ENCODE measurements at places on chromosomes 4 and X.

DNA sequence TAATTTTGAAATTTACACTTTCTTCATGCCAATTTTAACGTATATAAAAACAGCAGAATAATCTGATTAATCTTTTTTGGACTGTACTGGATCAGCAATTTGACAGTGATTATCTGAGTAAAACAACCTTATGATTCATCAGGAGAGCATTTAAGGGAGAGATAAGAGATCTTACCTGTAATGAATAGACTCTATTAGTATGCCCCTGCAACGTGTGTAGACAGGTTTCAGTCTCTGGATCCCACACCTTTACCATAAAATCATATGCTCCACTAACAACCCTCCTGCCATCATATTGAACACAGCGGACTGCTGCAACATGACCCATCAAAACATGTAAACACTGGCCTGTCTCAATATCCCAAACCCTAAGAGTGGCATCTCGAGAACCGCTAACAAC, 210.1 kb downstream of the FBXW7 start:
- no peak for DNase-seq

DNA sequence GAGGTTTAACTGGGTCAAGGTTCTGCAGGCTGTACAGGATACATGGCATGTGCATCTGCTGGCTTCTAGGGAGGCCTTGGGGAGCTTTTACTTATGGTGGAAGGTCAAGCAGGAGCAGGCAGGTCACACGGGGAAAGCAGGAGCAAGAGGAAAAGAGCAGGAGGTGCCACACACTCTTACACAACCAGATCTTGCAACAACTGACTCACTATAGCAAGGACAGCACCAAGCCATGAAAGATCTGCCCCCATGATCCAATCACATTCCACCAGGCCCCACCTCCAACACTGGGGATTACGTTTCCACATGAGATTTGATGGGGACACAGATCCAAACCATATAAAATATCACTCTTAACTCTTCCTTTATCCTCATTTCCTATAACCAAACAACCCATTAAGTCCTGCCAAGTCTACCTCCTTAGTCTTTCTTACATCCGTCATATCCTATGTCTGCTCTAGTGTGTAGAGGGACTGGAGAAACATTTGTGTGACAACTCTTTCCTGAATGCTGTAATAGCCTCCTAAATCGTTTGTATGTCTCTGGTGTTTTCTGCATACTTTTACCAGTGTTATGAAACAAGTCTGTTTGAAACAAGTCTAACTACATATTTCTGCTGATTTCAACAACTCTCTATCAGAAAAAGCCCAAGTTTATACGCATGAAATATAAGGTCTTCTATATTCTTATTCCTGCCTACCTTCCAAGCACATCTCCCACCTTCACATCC, 8.3 kb upstream of the RAP2C start:
- DNase-seq, result no peak

GRCh38 chrX:30533266-30533665, 44.3 kb downstream of the TASL start:
- DNase-seq, result no peak

GRCh38 chr4:66929748-66930147, 615.6 kb downstream of the CENPC start:
- no peak for DNase-seq

GRCh38 chrX:18047491-18047890, 173.2 kb downstream of the BEND2 start:
- no peak for DNase-seq

- DNase-seq, result no peak
Measured at GRCh38 chrX:119646515-119646914, 40.3 kb upstream of the NKRF start.

- DNase-seq, result no peak
Measured at GRCh38 chr4:88621763-88622327, 29.6 kb downstream of the HERC3 start.

- no peak for DNase-seq
Measured at GRCh38 chr4:96407738-96408463, 568.0 kb downstream of the PDHA2 start.

GRCh38 chr4:107896158-107896645, 35.1 kb upstream of the CYP2U1 start:
- no peak for DNase-seq

DNA sequence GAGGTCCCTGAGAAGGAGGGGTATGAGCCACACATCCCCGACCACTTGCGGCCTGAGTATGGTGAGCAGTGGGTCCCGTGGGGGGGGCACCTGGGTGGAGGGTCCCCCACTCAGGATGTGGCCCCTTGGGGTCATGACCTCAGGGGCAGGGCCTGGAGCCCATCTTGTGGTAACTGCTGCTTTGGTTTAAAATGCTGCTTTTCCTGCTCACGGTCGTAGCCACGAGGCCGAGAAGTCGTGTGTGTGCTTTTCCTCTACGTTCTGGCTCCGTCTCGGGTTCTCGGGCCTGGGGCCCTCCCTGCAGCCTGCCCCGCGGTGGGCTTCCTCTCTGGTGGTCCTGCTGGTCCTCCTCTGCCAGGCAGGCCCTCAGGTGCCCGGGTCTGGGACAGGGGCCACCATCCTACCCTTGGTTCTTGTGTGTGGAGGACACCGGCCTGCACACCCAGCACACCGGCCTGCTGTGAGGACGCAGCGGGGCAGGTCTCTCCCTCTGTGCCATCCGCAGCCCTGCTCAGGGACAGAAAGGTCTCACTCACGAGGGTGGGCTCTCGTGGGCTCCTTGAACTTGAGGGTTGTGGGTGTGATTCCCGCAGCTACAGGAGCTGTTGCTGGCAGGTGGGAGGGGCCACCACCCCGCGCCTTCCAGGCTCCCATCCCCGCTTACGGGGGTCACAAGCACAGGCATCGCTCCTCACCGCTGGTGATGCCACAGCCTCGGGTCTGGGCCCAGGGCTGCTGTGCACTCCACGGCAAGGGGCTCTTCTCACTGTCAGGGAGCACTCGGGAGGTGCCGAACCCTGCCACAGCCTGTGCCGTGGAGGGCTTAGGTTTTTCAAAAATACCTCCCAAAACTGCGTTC, 19.6 kb downstream of the UVSSA start:
- no peak for DNase-seq

DNA sequence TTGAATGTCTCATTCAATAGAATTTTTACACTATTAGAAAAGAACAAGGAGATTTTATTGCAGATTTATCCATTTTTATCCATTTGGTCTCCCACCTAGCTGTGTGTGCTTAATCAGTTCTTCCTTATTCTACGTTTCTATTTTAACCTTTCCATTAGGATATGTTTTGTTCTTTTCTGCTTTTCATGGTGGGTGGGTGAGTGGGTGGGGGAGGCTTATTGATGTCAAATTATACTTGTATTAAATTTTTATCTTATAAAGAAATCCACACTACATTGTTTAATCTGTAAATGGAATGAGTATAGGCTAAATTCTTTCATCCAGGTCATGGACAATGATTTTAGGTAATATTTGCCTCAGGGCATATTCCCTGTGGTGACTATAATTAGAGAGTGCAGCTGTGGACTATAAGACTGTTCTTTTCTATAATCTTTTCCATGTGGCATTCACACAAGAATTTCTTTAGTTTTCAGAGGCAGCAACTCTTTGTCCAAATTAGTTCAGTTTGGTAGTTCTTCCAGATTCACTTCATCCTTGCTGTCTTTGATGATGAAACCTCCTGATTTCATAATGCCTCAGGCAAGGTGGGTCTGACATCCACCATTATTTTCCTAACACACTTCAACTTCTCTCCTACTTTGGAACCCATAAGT, 2451.8 kb downstream of the PCDH7 start:
- DNase-seq, result no peak

DNA sequence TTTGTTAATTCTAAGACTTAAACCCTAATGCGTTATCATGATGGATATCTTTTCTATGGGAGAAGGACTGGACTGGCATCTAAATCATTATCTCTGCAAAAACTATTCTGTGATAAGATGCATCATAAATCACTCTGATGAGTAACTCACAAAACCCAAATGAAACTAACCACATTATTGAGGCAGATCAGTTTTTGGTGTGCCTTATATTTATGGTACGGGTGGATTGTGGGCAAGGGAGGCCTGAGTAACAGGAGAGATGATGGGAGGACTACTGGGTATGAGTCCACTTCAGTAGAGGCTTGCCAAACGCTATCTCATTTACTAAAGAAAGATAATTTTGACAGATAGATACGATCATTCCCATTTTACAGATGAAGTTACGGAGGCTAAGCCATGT, 66.4 kb upstream of the GUCY1A1 start:
- no peak for DNase-seq

- no peak for DNase-seq
Measured at GRCh38 chr4:16226816-16227461, 668 bp upstream of the TAPT1 start.

DNA sequence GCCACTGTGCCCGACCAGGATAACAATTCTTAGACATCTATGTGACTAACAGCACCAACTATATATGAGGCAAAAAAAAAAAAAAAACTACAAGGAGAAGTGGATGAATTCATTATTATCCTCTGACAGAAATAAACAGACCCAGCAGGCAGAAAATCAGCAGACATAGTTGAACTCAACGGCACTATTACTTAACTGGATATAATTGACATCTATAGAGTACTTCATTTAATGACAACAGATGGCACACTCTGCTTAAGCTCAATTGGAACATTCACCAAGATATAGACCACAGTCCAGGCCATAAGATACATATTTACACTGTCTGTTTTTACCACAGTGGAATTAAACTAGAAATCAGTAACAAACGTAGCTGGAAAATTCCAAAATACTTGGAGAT, 13.3 kb downstream of the CLDN22 start:
- DNase-seq, result no peak

DNA sequence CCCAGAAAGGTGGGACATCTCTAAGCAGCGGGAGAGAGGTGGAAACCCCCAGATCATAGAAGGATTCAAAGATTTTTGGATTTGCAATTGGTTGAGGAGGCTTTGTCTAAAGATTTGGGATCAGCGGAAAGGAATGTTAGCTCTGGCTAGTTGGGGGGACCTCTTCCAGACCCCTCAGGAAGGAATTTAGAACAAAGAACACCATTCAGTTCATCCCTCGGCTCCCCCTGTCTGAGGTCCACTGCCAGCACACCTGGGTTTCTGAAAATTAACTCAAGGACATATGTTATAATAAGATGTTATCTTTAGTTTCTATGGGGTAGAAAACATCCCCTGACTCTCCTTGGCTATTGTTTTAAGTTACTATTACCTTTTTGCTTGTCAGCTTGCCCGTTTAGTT, 163.6 kb downstream of the CEP135 start:
- no peak for DNase-seq

- DNase-seq, result no peak
Measured at GRCh38 chrX:40502688-40503087, 78.1 kb upstream of the ATP6AP2 start.

DNA sequence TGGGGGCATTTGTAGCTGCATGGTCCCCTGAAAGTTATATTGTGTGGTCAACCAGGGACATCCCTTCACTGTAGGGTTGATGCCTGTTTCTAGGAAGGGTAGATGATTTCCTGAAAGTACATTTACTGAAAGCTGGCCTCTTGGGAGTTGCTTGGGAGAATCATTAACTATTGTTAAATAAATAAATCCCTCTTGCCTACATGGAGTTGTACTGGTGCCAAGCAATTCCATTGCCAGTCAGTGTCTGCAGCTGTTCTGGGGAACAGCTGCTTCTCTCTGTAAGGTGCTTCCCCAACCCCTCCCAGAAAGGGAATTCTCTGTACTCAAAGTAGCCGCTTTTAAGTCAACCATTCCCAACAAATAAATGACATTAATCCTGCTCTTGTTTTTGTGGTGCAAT, 51.1 kb downstream of the C4orf51 start:
- no peak for DNase-seq

Measured in iPS DF 6.9 (cell line).